Stimulated activated CD4-positive, alpha-beta T cell treated with anti-CD3 and anti-CD28 coated beads, Interleukin-15, amount 100 ng/mL, for 1 hour (primary cell): ENCODE measurements at places on chromosomes 2 and 18.

- DNase-seq = no peak
Observed at GRCh38 chr2:239774933-239775622, 250.1 kb downstream of the NDUFA10 start.

- peak; percentile 12 for DNase-seq
Observed at GRCh38 chr2:169363560-169364150, 1.3 kb upstream of the LRP2 start.

DNA sequence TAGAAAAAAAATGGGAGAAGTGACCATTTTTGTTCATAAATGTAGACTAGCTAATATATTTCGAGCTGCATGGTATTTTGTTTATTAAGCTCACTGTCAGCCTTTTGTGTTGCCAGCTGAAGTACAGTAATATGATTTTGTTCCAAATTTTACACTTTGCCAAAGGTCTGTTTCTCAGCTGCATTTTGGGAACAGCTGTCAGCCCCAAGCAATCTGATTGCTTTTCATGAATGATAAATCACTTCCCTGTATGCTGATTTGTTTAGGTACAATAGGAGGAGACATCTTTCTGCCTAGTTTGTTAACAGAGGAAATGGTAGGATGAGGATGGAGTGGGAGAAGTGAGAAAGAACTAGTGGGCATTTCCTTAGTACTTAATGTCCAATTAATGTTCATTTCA, 79.3 kb downstream of the NABP1 start:
- DNase-seq = no peak

- DNase-seq = no peak
Observed at GRCh38 chr18:41992066-41992465, 37.0 kb downstream of the PIK3C3 start.

DNA sequence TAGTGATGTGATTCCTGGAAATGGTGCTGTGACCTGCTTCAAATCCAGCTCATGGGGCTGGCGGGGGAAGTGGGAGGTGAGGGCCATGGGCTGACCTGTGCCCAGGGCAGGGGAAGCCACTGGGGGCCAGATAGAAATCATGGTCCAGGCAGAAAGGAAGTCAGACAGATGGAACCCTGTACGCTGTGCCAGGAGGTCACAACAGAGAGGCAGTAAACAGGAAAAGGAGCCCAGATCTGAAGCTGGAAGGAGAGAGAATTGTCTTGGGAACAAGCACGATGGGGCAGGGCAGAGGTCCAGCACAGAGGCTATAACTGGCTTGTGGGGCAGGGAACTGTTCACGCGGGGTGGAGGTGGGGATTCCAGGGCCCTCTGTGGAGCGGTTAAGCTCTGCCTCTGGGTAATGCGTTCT, 76.0 kb downstream of the RNF144A start:
- no peak for DNase-seq

DNA sequence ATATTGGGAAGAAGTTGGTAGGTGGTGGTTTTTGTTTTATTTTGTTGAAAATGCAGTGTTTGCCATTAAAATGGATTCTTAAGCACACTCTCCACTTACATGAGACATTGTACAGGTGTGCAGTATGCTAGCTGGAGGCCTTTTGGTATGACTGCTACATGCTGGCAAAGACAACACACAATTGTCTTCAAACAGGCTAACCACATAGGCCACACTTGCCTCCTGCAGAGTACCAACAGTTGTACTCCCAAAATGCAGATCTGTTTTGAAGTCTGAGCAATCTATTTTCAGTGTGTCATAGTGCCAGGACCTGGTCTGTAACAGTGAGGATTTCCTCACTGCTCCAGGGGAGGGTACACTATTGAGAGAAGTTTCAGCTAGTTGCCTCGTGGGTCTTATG, 213.6 kb downstream of the ZRANB3 start:
- DNase-seq = no peak

DNA sequence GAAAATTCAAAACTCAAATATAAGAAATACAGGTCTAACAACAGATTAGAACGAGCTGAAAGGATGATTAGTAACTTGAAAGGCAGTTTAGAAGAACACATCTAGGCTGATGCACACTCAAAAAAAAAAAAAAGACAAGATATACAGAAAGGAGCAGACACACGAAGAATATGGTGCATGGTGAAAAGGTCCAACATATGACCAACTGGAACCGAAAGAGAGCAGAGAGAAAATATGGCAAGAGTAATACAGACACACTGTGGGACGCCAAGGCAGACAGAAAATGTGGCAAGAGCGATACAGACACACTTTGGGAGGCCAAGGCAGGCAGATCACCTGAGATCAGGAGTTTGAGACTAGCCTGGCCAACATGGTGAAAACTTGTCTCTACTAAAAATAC, 39.8 kb downstream of the NDUFA10 start:
- DNase-seq = no peak

DNA sequence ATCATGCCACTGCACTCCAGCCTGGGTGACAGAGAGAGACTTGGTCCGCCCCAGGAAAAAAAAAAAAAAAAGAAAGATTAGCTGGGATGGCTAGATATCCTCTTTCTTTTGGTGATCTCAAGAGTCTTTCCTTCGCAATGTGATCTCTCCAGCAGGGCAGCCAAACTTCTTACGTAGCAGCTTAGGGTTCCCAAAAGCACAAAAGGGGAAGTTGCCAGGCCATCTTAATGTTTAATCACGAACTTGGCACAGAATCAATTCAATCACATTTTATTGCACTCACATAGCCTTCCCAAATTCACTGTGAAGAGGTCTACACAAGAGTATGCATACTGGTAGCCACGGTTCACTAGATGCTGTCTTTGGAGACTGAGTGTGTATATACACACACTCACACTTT, 53.1 kb downstream of the VIL1 start:
- no peak for DNase-seq
